ENCODE measurements at places on chromosomes 12 and 14. TPM values are rescaled to one million over a fixed set of nuclear protein-coding genes. Genes with fewer than 3 reads are reported as not detected.

COL2A1 gene
- 16.9 TPM for polyA plus RNA-seq

RPGRIP1 gene
- polyA plus RNA-seq, result 0.82 TPM

FGF6 gene
- polyA plus RNA-seq, result 58.5 TPM

GYS2 gene
- 0.24 TPM for polyA plus RNA-seq

GPRC5D gene
- 0.32 TPM for polyA plus RNA-seq

ITGA7 gene
- polyA plus RNA-seq, result 409 TPM

RNASE4 gene
- 4.2 TPM for polyA plus RNA-seq

CCDC184 gene
- polyA plus RNA-seq, result 3.0 TPM

OR4K5 gene
- polyA plus RNA-seq, result not detected

ESR2 gene
- 0.29 TPM for polyA plus RNA-seq

TARBP2 gene
- polyA plus RNA-seq, result 20.9 TPM

CDKL1 gene
- 3.7 TPM for polyA plus RNA-seq

MANSC4 gene
- 0.32 TPM for polyA plus RNA-seq

NGB gene
- not detected for polyA plus RNA-seq

TMPRSS12 gene
- polyA plus RNA-seq, result 0.04 TPM

C14orf132 gene
- polyA plus RNA-seq, result 17.4 TPM

USP15 gene
- 39.1 TPM for polyA plus RNA-seq
